ENCODE measurements at places on chromosomes 5 and 9.

DNA sequence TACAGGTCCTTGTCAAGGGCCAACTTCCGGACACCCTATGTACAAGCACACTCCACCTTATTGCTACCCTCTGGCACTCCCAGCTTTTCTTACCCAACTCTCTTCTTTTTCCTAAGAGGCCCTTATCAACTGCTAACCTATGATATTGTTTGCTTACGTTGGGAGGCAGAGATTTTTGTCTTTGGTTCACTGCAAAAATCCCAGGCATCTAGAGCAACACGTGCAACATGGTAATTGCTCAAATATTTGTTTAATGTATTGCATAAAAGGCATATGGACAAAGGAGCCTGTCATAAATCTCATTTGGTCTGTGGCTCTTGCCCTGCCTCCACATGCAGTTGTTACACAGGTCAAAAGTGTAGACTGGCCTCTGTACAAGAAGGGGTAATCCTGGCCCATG lies 35.8 kb upstream of the ATP10B start:
- DNase-seq: no peak

DNA sequence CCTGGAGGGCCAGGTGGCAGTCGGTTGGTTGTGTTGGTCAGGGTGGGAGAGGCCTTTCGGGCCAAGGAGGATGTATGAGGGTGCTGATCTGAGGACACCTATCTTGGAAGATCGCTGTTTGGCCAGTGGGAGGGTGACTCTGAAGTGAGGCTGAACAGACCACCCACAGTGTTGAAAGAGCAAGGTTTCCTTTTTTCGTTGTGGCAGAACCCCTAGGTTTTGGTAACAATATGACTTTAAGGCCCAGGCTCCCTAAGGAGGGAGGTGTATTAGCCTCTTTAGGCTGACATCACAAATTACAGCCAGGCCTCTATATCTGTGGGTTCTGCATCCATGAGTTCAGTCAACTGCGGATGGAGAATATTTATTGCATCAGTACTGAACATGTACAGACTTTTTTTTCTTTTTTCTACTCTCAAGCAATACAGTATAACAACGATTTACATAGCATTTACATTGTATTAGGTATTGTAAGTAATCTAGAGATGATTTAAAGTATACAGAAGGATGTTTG lies 86.1 kb downstream of the ARHGAP26 start:
- no peak for DNase-seq

DNA sequence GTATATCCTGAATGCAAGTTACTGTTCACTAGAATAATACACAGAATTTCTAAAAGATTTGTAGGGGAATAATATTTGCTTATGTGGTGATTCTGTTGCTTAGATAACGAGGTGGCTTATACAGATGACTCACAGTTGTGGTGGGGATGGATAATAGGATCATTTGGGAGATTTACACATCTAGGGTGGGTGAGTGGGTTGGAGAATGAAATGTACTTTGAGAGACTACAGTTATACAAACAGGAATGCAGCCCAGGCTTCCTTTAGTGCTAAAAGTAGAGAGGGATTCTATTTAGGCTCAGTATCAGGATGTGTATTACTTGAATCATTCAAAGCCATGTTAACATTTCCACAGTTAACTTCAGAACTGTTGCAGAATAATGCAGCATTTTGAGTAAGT lies 1.8 kb downstream of the CTXN3 start:
- peak; percentile 64 for DNase-seq

DNA sequence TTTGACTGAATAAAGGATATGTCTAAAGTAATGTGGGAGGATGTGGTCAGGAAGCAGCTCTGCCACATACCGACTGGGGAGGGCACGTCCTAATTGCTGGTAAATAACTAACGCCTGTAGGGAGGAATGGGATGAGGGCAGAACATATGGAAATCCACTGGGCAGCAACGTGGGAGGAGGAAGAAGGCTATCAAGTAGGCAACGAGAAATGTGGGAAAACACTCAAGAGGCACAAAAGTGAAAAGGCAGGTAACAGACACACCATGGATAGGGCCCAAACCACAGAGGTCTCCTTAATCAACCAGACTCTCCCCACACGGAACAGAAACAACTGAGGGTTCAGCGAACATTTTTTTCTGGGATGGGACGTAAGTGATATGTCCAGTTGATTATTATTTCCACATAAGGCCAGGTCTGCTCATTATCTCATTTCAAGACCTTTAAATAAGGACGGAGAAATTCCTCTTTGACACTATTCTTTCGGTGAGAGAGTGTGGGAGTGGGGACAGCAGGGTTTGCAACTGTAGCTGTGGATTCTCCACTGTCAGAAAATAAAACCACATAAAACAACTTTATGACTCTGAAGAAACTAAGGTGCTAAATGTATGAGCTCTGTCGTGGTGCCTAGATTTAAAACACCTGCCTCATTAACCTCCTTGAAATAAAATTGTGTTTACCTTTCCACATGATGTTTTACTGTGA lies 17.0 kb downstream of the IARS1 start:
- DNase-seq: no peak

DNA sequence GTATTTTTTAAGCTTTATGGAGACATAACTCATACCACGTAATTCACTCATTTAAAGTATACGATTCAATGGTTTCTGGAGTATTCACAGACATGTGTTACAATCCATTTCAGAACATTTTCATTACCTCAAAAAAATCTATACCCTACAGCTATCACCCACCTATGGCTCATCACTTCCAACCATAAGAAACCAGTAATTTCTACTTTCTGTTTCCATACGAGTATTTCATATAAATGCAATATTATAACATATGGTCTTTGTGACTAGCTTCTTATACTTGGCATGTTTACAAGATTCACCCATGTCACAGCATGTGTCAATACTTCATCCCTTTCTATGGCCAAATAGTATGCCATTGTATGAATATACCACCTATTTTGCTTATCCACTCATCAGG lies 18.8 kb downstream of the UBQLN1 start:
- no peak for DNase-seq

DNA sequence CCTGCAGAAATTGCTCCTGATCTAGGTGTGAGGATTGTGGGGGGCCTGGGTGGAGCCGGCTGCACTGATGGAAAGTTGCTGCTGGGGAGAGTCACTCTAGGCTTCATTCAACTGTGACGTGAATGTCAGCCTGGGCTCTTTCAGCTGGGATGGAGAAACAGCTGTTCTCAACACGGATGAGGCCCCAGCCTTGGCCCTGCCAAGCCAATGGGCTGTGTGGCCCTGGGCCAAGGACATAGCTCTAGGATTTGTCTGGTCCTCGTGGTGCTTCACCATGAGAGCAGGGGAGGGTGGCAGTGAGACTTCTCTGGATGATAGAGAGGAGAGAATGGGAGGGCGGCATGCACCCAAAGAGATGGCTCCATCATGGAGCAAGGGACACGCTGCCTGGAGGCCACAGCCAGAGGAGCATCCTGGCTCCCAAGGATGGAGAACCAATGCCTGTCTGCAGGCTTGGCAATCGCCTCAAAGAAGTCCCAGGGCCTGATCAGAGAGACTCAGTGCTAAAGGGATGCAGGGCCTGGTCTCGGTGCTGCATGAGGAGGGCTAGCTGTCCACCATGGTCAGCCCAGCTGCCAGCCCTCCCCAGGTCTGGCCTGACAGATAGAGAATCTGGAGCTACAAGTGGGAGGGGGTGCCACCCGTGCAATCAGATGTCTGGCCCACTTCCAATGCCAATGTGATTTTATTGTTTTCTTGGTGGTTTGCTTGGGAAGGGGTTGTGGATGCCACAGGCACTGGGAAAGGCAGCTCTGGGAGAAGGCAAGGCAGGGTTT lies 141.0 kb downstream of the GADD45G start:
- no peak for DNase-seq

DNA sequence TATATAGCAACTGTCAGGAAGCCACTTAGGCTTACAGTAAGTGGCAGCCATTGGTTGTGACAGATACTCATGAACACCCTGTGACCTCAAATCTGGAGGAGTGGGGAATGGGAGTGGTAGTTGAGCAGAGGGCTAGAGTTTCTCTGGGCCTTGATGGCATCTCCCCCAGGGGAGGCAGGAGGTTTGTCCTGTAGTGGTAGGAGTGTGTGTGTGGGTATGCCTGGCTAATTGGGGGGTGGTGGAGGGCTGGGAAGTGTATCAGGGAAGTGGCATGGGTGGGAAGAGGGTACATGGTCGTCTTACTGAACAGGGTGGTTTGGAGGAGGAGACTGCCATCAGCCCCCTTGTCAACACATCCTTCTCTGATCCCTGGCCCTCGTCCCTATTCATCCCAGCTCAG lies 71.5 kb downstream of the PSD2 start:
- DNase-seq: no peak

GRCh38 chr5:55816342-55816741 lies 34.8 kb upstream of the IL31RA start:
- DNase-seq: peak; percentile 84

DNA sequence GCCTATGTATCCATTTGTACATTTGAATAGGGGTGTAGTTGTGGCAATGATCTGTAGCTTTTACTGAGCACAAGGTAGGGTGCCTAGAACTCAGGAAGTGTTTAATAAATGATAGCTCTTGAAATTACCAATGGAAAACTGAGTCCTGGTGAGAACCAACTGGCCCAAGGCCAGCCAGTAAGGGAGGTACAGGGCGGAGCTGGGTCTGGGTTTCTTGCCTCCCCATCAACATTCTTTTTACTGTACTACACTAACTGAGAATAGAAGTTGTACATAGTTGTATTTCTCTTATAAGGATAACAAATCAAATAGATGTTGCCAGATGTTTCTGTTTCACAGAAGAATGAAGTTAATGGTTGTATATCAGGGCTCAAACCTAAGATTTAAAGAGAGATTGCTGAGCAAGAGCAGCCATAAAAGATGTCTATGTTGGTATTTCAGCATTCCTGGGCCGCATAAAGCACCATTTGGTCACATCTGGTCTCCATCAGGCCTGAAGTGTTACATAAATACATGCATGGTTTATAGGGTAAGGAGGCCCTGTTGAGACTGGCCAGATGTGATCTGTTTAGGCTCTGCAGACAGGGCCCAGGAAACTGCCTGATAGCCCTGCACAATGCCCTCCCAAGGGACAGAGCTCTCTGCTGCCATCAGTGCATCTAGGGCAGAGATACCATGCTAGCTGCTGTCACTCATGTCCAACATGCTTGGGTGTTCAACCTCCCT lies 210.5 kb downstream of the NXNL2 start:
- no peak for DNase-seq

DNA sequence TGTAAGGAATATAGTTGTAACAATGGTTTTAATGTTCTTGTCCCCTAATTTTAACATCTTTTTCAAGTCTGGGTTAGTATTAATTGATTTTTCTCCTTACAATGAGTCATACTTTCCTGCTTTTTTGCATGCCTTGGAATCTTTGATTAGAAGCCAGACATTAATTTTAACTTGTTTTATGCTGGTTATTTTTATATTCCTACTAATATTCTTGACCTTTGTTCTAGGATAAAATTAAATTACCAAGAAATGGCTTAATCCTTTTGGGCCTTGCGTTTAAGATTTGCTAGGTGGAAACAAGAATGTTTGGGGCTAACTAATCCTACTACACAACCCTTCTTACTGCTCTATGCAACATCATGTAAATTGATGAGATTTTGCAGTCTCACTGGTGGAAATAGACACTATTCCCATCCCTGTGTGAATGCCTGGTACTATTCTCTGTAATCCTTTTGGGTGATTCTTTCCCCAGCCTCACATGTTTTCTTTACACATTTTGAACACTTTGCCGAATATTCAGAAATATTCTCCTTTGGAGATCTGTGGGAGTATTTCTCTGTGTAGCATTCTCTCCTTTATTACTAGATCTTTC lies 47.2 kb downstream of the ZCCHC7 start:
- no peak for DNase-seq

- DNase-seq: no peak
Measured at GRCh38 chr5:141493500-141494422, 4.9 kb downstream of the PCDHGC5 start.

DNA sequence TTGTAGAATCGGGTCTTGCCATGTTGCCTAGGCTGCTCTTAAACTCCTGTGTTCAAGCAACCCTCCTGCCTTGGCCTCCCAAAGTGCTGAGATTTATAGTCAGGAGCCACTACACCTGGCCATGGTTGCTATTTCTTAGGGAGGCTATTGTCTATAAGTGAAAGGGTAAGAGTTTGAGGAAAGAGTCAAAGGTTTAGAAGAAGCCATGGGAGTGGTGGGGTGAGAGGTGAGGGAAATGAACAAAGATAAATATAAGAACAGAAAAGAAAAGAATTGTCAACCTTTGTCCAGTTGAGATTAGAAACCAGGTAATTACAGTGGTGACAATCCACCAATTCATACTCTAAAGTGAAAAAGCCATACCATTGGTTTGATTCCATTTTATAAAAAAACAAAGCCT lies 32.6 kb upstream of the RANBP6 start:
- DNase-seq: no peak

GRCh38 chr5:97134634-97135033 lies 7.8 kb downstream of the LIX1 start:
- peak; percentile 32 for DNase-seq

- no peak for DNase-seq
Measured at GRCh38 chr9:6758498-6759184, 868 bp downstream of the KDM4C start.

- no peak for DNase-seq
Measured at GRCh38 chr5:120576588-120576987, 112.5 kb downstream of the PRR16 start.

GRCh38 chr5:177496727-177497291 lies 595 bp downstream of the PDLIM7 start:
- DNase-seq: peak; percentile 85

GRCh38 chr9:91302831-91303230 lies 58.9 kb downstream of the AUH start:
- peak; percentile 70 for DNase-seq

GRCh38 chr5:93076096-93076495 lies 504.9 kb downstream of the NR2F1-AS1 start:
- no peak for DNase-seq

DNA sequence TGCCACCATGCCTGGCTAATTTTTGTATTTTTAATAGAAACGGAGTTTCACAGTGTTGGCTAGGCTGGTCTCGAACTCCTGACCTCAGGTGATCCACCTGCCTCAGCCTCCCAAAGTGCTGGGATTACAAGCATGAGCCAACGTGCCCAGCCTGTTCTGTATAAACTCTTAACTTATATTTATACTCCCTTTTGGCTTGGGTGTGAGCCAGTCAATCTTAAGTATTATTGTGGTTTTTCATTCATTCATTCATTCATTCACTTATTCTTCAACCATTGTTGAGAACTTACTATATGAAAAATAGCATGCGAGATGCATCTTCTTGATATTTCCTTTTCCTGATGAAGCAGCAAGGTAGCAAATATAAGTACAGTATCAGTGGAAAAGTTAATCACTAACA lies 132.9 kb downstream of the ADGRV1 start:
- no peak for DNase-seq

DNA sequence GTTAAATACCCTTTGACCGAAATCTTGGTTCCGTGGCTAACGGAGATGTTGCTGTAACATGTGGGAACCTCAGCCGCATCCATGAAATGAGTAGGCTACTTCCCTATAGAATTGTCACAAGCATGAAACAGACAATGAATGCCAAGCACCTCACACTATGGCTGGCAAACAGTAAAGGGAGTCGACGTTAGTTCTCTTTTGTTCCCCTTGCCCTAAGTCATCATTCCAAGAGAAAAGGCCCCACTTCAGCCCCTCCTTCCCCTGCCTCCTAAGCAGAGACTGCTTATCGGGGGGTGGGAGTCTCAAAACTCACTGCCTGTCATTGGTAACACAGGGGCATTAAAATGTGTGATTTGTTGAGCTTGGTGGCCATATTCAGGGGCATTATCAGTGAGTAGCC lies 159.6 kb downstream of the MAPKAP1 start:
- DNase-seq: no peak
